ENCODE measurements at places on chromosomes 7 and 10. TPM values are rescaled to one million over a fixed set of nuclear protein-coding genes. Genes with fewer than 3 reads are reported as not detected.

- DNase-seq = no peak
These were observed 15.8 kb upstream of the KDM7A start for GRCh38 chr7:140192620-140193019.

DNA sequence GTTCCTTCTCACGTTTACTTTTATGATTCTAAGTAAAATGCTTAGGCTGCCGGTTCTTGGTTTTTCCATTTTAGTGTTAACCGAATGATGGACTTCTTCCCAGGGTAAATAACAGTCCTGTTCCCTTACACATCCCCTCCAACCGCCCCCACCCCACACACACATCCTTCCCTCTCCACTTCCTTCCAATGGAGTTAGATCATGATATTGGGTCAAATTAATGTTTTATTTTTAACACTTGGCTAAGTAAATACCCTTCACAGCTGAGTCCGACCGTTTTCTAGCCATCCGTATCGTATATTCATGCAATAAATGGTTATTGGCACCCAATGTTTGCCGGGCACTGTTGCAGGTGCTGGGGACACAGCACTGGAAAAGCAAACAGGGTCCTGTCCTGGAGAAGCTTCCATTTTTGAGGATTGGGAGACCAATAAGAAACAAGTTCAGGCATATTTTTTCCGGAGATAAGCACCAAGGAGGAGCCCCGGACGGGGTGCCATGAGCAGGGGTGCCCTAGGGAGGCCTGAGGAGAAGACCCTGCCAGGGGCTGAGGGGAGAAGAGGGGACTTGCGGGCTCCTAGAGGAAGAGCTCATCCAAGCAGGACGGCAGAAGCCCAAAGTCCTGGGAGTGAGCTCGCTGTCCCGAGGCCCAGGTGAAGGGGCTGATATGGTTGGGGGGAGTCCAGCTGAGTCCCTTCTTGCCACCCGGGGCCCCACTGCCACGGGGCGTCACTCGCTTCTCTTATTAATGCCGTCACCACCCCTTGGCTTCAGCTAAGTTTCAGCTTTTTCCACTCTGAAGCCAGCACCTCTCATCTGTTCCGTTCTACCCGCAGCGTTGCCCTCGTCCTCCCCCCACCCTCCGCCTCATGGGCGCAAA, 126.0 kb upstream of the RET start:
- no peak for DNase-seq

DNA sequence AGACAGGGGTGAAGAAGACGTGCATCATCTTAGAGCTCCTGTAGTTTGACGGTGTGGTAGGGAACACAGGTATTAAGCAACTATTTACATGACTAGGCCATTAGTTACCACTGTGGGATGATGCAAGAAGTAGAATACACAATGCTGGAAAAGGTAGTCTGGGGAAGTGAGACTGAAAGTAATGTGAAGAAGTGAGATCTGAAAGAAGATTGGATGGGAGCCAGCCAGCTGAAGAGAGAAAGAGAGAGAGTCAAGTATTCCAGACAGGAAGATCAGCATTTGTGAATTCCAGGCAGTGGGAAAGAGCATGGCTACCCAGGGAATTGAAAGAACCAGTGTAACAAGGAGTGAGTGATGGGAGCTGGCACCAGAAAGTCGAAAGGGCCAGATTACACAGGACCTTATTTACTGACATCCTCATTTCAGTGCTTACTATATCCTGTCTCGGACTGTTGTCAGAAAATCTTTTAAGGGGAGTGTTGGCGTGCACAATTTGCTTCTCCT, 4.0 kb upstream of the CFAP58 start:
- no peak for DNase-seq

GRCh38 chr7:93374345-93374940, 142.3 kb downstream of the VPS50 start:
- DNase-seq = peak; percentile 16

GRCh38 chr7:158950914-158951635, 94.7 kb downstream of the DYNC2I1 start:
- no peak for DNase-seq

- DNase-seq = no peak
These were observed 200.3 kb downstream of the DNAJB6 start for GRCh38 chr7:157537056-157537455.

- no peak for DNase-seq
These were observed 27.3 kb upstream of the MRC1 start for GRCh38 chr10:17781856-17782255.

DNA sequence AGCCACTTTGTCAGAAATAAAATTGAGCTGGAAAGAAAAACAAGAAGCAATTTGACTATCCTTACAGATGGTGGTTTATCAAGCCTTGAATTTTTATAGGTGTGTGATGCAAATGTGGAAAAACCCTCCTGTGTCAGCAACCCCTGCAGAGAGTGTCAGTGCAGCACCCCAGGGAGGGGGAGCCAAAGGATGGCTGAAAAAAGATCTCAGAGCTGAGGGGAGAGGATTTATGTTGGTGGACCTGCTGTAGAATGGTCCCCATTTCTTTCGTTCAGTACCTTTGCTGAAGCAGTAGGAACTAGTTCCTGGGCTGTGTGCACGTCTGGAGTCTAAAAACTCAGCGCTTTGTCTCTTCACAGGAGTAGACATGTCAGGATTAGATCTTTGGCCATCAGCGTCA, 239.0 kb downstream of the PHTF2 start:
- no peak for DNase-seq

- no peak for DNase-seq
These were observed 132.0 kb downstream of the RGS10 start for GRCh38 chr10:119410361-119411116.

The BLNK gene
- total RNA-seq = not detected

The EN2 gene
- not detected for total RNA-seq

The OLAH gene
- total RNA-seq = not detected

The SLC18A3 gene
- not detected for total RNA-seq

The AHR gene
- 45.3 TPM for total RNA-seq

Data from HFFc6 (cell line).